ENCODE measurements at places on chromosomes 12 and 14.
A peak's percentile ranks its signal among the peaks of the same experiment; 100 is the strongest.

GRCh38 chr14:61691495-61691894 lies 3.8 kb upstream of the HIF1A start:
- DNase-seq: no peak

- no peak for DNase-seq
These were observed 318.1 kb downstream of the AEBP2 start for GRCh38 chr12:19757317-19757877.

DNA sequence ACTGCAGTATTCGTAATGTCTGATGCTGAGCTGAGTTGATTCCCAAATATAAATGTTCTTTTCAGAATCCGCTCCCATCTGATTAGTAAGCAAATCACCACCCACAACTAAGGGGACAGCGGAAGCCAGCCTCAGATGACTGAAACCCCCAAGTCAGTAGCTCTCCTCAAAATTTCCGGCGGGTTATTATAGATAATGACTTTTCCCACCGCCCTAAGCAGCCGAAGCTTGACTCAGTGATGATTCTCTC lies 469 bp upstream of the LRFN5 start:
- no peak for DNase-seq

DNA sequence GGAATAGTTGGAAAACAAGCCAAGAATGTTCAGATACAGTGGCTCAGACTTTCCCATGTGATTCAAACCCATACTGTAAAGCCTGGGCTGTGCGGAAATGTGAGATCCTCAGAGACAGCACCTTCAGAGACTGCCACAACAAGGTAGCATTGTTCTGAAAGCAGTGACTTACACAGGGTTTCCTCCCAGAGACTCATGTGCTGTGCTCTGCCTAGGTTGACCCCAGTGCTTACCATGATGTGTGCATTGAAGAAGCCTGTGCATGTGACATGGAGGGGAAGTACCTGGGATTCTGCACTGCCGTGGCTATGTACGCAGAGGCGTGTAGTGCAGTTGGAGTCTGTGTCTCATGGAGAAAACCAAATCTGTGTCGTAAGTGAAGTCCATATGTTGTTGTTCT lies 219.4 kb downstream of the LRRK2 start:
- no peak for DNase-seq

- DNase-seq: no peak
These were observed 196.7 kb downstream of the RMST start for GRCh38 chr12:97659117-97659880.

DNA sequence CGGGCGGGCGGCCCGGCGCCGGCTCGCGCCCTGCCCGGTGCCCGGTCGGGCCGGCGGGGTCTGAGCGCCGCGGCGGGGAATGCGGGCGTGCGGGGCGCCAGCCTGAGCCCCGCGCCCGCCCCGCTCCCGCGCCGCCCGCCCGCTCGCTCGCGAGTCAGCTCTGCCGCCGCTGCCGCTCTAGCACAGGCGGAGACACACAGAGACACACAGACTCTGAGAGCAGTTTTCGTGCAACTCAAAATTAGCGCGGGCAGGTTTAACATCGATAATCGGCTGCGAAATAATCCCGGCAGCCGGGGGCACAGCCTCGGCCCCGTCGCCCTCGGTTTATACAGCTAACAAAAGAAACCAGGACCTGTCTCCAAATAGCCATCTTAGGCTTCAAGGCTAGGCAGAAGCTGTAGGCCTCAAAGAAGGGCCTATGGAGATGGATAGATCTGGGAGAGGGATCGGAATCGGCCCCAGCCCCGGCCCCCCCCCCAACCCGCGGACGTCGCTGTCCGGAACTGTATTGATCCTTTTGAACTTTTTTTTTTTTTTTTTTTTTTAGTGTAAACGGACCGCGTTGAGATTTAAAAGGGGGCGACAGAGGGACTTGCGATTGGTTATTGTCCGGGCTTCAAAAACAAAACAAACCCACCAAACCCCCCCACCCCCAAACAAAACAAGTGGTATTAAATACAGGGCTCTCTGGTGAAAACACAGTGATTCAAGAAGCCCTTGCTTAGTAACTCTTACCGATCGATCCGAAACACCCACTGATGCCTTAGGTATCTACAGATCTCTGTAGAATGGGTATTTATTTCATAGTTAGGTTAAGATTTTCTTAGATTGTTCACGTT lies 1.1 kb downstream of the ARID2 start:
- peak; percentile 24 for DNase-seq

- DNase-seq: no peak
These were observed 113.5 kb upstream of the EGLN3 start for GRCh38 chr14:34064349-34064748.

DNA sequence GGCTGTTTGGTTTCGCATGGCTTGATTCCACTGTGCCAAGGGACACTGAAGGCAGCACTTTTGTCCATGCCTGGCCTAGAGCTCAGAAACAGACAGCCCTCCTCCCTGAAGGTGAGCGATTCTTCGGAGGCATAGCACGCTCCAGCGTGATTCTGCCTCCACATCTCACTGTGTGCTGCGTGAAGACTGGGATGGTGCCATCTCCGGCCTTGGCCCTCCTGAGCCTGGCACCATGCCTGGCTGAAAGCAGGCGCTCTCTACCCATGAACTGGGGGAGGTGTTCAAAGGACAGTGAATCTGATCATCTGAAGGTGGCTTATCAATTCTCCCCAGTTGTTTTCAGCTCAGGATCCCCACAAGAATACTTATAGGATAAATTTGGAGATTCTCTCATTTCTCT lies 187.4 kb downstream of the TTC7B start:
- DNase-seq: no peak

Measured in stimulated activated CD8-positive, alpha-beta memory T cell treated with anti-CD3 and anti-CD28 coated beads, Interleukin-7, amount 100 ng/mL, for 1 hour (primary cell).